ENCODE measurements at places on chromosomes 11 and 22.

- peak; percentile 74 for DNase-seq
Measured at GRCh38 chr22:40922484-40923303, 28.5 kb upstream of the RBX1 start.

DNA sequence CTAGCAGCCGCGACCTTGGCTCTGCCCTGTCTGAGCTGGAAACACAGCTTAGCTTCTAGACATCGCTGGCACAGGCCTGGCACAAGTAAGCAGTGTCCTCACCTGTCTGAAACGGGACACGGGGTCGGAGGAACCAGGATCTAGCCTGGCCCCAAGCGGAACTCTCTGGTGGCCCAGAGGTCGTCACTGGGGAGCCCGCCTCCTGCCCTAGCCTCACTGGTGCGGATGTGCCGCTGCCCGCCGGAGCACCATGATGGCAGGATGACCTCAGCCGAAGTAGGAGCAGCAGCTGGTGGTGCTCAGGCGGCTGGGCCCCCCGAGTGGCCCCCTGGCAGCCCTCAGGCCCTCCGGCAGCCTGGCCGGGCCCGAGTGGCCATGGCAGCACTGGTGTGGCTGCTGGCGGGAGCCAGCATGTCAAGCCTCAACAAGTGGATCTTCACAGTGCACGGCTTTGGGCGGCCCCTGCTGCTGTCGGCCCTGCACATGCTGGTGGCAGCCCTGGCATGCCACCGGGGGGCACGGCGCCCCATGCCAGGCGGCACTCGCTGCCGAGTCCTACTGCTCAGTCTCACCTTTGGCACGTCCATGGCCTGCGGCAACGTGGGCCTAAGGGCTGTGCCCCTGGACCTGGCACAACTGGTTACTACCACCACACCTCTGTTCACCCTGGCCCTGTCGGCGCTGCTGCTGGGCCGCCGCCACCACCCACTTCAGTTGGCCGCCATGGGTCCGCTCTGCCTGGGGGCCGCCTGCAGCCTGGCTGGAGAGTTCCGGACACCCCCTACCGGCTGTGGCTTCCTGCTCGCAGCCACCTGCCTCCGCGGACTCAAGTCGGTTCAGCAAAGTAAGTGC is 871 bp downstream of the SLC35E4 start:
- DNase-seq = peak; percentile 52

DNA sequence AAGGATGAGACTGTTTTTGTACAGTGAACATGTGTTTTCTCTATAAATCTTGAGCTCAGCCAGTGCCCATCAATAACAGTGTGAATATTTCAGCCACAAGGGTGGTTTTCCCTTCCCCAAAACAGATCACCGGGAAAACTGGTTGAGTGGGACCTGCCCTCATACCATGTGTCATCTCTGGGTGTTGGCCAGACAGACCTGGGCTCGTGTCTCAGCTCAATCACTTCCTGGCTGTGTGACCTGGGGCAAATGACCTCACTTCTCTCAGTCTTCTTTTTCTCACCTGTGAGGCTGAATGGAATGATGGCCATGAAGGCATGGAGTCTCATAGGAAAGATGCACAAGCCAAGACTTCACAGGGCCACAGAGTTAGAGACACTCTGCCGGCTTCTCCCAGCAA is 74.7 kb downstream of the COMMD9 start:
- DNase-seq = no peak

GRCh38 chr11:102521121-102521520 is 9.4 kb downstream of the MMP7 start:
- DNase-seq = no peak

GRCh38 chr11:106152824-106153223 is 75.4 kb downstream of the AASDHPPT start:
- DNase-seq = no peak

DNA sequence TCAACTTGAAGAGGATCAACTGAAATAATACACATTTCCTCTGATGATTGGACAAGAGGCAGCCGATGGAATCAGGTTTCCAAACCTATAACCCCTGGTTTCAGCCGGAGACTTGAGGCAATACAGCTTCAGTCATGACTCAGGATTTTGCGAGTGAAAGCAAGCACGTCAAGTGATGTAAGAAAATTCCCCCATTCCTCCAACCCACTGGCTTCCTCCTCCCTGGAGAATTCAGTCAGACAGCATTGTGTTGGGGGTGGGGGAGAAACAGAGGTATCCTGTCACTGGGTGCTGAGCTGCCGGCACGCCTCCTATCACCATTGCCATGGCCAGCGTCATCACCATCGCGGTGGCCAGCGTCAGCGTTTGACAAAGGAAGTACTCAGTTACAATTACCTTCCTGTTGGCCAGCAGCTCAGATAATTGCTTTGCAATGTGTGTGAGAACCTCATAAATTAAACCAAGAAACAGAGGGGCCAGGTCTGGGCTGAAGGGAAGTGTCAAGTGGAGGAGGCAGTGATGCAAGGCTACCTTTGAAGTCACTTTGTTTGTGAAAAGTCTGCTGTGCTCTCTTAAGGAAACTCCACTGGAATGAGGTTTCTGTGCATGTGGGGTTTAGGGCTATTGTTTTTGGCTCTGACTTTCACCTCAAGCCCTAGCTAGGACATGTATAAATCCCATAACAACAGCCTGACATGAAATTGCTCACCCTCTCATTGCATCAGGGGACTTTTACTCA is 50.2 kb downstream of the LIF start:
- DNase-seq = peak; percentile 85

DNA sequence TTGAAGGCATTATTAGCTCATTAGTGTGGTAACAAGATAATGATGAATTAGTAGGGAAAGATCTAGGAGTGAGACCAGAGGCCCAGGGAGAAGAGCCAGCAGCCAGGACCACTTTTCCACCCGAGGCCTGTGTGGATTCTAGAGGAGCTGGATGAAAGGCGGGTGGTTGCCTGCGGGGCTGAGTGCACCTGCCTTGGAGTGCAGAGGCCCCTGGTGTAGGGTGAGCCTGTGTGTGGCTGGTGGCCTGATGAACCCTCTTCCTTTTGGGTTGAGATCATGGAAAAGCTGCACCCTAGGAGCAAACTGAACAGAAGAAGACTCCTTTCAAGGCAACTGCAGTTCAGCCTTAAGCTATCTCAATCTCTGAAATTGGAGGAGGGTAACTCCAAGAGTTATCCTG is 5.9 kb upstream of the TP53AIP1 start:
- no peak for DNase-seq

GRCh38 chr11:36131721-36132397 is 157.4 kb downstream of the COMMD9 start:
- DNase-seq = peak; percentile 43

- DNase-seq = no peak
Measured at GRCh38 chr11:40289370-40289769, 1170.1 kb downstream of the LRRC4C start.

GRCh38 chr11:10387206-10388083 is 67.6 kb upstream of the AMPD3 start:
- DNase-seq = no peak

DNA sequence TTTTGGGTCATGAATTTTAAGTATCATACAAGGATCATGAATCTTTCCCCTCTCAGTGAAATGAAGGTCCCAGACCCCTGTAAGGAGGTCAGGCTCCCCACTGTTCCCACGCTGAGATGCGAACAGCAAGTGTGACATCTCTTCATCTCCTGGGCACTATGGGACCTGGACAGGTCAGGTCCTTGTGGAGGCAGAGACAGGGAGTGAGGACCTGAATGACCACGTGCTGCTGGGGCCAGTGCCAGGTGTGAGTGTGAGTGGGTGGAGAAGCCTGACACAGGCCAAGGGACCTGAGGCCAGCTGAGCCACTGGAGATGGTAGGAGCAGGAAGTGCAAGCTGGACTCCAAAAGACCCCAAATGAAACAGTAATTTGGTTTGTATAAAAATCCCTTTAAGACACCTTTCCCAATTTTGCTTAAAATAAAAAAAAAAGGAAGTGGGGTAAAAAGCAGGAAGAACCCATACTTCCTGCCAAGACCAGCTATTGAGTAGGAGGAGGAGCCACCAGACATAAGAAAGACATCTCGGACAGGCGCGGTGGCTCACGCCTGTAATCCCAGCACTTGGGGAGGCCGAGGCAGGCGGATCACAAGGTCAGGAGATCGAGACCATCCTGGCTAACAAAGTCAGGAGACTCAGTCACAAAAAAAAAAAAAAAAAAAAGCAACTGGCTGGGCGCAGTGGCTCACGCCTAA is 35.4 kb upstream of the SERPIND1 start:
- DNase-seq = peak; percentile 71

DNA sequence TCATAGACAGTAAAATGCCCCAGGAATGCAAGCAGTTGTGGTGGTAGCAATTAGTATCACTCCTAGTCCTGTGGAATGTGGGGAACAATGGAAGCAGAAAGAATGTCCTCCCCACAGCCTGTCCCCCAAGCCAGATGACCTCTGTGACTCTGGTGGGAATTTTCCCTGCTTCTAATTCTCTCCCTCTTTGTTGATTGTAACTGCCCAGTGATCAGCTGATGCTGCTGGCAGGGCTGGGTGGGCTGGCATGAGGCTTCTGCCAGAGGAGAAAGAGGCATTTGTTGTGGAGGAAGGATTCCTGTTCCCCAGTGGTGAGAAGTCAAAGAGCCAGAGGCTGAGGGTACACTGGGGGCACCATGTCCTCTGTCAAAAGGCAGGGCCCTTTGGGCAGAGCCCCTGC is 116.7 kb upstream of the NCAM1 start:
- DNase-seq = no peak

- no peak for DNase-seq
Measured at GRCh38 chr11:44243086-44243485, 66.9 kb downstream of the ALX4 start.

DNA sequence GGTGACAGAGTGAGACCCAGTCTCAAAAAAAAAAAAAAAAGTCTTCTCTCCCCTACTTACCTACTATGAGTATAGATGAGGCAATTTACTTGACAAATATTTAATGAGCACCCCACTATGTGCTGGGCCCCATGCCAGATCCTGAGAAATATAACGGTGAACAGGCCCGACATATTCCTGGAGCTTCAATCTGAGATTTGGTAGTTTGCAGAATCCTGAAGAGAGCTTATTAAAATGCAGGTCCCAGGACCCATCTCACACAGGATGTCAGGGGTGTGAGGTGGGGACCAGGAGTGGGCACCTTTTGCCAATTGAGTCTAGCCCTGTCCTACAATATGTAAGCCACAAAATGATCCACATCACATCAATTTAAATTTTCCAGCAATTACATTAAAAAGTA is 44.0 kb downstream of the KCNJ4 start:
- no peak for DNase-seq

DNA sequence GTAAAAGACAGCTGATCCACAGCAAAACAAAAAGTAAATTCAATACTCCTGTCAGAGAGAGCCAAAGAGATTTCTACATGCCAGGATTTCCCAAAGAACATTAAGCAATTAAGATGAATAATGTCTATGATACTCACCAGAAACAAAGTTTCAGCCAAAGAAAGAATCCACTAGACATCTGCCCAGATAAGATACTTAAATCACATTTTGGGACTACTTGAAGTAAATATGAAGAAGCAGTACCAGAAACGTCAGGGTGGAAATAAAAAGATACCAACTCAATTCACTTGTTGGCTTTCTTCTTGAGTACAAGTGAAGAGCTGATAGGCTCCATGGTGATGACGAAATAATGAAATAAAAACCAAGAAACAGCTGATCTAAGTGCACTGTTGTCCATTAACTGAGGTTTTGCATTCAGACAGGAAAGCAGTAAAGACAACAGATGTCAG is 31.6 kb upstream of the ARHGAP32 start:
- no peak for DNase-seq

DNA sequence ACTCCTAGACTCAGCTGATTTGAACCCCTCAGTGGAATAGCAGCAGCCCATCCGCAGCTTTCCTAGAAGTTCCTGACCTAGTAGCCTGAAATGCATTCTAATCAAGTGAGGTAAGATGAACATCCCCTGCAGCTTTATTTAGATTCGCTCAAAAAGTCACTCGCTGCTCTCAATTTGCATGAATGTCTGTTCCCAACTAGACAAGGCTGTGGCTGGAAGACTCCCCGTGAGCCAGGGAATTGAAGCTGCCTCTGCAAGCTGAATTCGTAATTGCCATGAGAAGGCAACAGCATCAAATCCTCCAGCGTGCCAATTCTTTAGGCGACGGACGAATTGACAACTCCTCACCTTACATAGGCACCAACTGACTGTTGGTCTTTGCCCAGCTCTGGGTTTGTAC is 17.1 kb upstream of the SCN3B start:
- no peak for DNase-seq

- DNase-seq = no peak
Measured at GRCh38 chr11:70463478-70464255, 65.3 kb downstream of the CTTN start.

GRCh38 chr11:76161261-76161961 is 44.9 kb downstream of the WNT11 start:
- DNase-seq = no peak

DNA sequence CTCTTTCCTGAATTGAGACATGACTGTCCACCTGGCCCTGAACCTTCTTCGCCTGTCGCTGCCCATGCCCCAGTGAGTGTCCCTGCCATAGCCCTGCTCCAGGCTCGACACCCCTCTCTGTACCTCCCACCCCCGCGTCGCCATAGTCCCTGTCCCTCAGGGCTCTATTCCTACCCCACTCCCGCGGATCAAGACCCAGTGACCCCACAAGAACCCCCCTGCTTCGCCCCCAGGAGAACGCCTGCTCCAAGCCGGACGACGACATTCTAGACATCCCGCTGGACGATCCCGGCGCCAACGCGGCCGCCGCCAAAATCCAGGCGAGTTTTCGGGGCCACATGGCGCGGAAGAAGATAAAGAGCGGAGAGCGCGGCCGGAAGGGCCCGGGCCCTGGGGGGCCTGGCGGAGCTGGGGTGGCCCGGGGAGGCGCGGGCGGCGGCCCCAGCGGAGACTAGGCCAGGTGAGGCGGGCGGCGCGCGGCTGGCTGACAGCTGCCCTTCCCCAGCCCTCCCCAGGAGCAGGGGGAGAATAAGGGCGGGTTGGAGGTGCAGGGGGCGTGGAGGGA is 5.6 kb downstream of the NRGN start:
- DNase-seq = no peak

DNA sequence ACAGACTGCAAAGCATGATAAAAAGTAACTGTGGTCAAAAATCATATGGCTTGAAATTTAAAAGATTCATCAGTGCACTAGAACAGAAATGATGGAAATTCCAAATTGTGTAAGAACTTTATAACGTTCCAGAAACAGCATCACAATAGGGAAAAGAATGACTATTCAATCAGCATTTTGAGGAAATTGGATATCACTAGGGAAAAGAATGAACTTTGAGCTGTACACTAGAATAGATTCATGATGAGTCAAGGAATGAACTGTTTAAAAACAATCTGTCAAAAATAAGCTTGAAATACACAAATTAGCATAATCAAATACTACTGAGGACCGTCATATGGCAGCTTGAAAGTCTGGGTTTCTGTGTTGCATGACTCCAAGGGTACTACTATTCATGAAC is 20.5 kb upstream of the HEPHL1 start:
- no peak for DNase-seq

DNA sequence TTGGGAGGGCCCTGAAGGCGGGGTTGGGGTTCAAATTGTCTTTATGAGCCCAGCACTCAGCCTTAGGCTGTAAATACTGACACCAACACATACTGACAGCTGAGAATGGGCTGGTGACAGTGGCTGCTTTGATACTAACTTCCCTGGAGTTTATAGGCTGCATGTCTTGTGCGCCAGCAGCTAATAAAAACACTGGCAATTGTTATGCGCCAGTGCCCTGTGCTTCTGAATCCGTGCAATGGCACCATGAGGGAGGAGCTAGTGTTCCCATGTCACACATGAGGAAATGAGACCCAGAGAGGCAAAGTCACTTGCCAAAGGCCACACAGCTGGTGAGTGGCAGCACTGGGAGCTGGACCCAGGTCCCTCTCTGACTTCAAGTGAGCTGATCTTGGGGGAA is 23.8 kb downstream of the SHISAL1 start:
- DNase-seq = no peak

GRCh38 chr11:35390737-35391682 is 28.3 kb downstream of the SLC1A2 start:
- no peak for DNase-seq

All from KBM-7 (cell line).